Activated gamma-delta T cell treated with Interleukin-2 at 50 U/mL for 16 hours (primary cell): ENCODE measurements at places on chromosomes 6 and 20.

- DNase-seq = no peak
Observed at GRCh38 chr6:48597951-48598350, 487.0 kb upstream of the PTCHD4 start.

GRCh38 chr6:134928151-134928900 lies 21.6 kb downstream of the ALDH8A1 start:
- DNase-seq = no peak

DNA sequence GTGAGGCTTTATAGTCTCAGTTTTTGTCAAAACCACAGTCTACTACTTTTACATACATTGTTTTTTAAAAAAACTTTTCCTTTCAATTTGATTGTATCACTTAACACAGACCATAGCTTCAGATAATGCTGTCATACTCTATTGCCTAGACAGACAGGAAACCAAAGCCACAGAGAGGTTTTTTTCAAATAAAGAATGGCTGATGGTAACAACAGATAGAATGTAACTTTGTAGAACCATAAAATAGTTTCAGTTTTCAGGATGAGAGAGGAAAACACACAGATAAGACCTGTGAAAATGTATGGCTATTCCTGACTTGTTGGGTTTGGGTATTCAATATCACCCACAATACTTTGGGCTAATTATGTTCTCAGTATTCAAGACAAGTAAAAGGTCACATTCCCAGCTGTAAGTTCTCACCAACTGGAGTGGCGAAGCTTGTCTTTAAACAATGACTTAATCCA lies 94.0 kb downstream of the ADGRG6 start:
- no peak for DNase-seq

- no peak for DNase-seq
Observed at GRCh38 chr6:34496103-34496685, 30.3 kb downstream of the PACSIN1 start.

GRCh38 chr20:45097485-45098102 lies 3.3 kb downstream of the KCNS1 start:
- DNase-seq = no peak

GRCh38 chr20:7926767-7927166 lies 13.5 kb downstream of the HAO1 start:
- DNase-seq = no peak
